ENCODE measurements at places on chromosomes 7 and 10. TPM values are rescaled to one million over a fixed set of nuclear protein-coding genes. Genes with fewer than 3 reads are reported as not detected.

GRCh38 chr10:60400366-60400765 is 10.7 kb upstream of the ANK3 start:
- no peak overlapping the region for H3K27ac ChIP-seq
- H3K36me3 ChIP-seq = no peaks in the 10 kb centered on the region
- no peaks in the 10 kb centered on the region for H3K4me1 ChIP-seq
- no peak overlapping the region for H3K4me3 ChIP-seq

GRCh38 chr10:99292159-99292558 is 37.0 kb upstream of the CNNM1 start:
- H3K27ac ChIP-seq = no peak overlapping the region
- H3K4me3 ChIP-seq = no peak overlapping the region
- no peaks in the 10 kb centered on the region for H3K27me3 ChIP-seq
- no peaks in the 10 kb centered on the region for H3K36me3 ChIP-seq
- DNase-seq = no peak
- no peaks in the 10 kb centered on the region for H3K4me1 ChIP-seq

DNA sequence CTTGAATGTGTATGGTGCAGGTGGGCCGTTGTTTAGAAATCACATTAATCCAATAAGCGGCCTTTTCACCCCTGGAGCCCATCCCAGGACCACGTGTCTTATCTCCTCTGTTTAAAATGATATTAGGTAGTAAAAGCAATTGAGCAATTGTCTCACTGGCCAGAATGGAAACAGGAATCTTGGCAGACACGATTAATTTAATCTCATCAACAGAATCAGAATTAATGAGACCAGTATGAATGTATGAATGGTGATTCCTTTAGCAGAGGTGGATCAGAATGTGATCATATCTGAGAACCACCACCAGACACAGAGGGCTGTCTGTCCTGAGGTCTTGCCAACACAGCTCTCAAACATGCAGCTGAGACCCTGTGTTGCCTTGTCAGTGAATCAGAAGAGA is 1591.4 kb downstream of the REEP3 start:
- H3K36me3 ChIP-seq = no peaks in the 10 kb centered on the region
- no peak overlapping the region for H3K4me3 ChIP-seq
- no peak overlapping the region for H3K27ac ChIP-seq
- DNase-seq = no peak

DNA sequence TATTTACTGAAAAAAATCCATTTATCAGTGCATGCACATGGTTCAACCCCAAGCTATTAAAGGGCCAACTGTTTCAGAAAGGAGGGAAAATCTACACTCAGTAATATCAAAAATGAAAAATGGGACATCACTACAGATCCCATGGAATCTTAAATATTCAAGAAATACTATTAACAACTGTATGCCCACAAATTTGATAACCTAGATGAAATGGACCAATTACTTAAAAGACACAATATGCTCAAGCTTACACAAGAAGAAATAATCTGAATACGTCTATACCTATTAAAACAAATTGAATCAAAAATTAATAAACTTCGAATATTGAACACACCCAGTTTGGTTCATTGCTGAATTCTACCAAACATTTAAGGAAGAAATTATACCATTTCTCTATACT is 87.9 kb downstream of the KMT2C start:
- H3K4me3 ChIP-seq = no peak overlapping the region
- H3K27ac ChIP-seq = no peak overlapping the region
- H3K36me3 ChIP-seq = no peaks in the 10 kb centered on the region

DNA sequence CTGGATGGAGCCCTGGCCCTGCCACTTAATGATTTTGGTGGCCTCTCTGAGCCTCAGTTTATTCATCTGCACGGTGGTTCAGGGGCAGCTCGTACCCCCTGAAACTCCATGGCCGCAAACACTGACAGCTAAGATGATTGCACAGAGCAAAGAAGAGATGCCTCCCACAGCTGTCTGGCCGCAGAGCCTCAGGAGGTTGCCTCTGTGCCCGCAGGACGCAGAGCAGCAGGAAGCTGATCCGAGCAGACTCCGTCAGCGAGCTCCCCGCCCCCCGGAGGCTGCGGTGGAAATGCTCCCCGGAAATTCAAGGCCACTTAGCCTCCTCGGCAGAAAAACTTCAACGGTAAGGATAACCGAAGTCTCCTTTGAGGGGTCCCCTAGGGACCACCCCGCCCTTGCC is 30.2 kb upstream of the C10orf53 start:
- no peak overlapping the region for H3K27ac ChIP-seq
- DNase-seq = no peak
- no peaks in the 10 kb centered on the region for H3K4me1 ChIP-seq
- H3K36me3 ChIP-seq = no peaks in the 10 kb centered on the region

- H3K4me3 ChIP-seq = no peak overlapping the region
- no peak for DNase-seq
- H3K27ac ChIP-seq = no peak overlapping the region
These were observed 167.3 kb upstream of the DKK1 start for GRCh38 chr10:52146766-52147165.

DNA sequence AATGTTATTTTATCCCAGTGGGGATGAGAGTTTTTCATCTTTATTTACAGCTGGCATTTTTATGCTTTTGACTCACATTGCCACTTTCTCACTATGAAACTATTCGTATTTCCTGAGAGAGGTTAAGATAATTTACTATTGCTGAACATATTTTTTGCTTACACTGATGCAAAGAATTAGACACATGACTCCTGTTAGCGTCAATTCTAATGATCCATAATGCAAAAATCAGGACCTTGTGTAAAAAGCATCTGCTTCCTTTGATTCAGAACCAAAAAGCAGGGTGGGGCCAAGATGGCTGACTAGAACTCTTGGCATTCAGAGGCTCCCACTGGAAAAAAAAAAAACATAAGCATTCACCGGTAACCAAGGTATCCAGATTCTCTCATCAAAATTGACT is 464.8 kb downstream of the SEMA3D start:
- no peaks in the 10 kb centered on the region for H3K27me3 ChIP-seq
- H3K36me3 ChIP-seq = no peaks in the 10 kb centered on the region
- H3K27ac ChIP-seq = no peak overlapping the region

DNA sequence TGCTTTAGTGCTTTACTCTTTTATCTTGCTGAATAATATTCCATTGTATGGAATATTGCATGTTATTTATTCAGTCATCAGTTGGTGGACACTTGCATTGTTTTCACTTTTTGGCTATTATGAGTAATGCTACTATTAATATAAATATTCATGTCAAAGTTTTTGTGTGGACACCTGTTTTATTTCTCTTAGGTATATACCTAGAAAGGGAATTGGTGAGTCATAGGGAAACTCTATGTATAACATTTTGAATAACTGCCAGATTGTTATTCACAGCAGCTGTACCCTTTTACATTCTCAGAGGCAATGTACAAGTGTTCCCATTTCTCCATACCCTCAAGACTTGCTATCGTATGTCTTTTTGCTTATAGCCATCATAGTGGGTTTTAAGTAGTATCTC is 268.7 kb downstream of the SEMA3A start:
- no peaks in the 10 kb centered on the region for H3K27me3 ChIP-seq
- H3K4me3 ChIP-seq = no peak overlapping the region
- no peaks in the 10 kb centered on the region for H3K36me3 ChIP-seq
- no peaks in the 10 kb centered on the region for H3K4me1 ChIP-seq

GRCh38 chr10:5480162-5480941 is 19.0 kb downstream of the CALML5 start:
- no peaks in the 10 kb centered on the region for H3K4me1 ChIP-seq
- H3K27ac ChIP-seq = no peak overlapping the region
- H3K27me3 ChIP-seq = no peaks in the 10 kb centered on the region
- no peaks in the 10 kb centered on the region for H3K36me3 ChIP-seq
- DNase-seq = no peak

DNA sequence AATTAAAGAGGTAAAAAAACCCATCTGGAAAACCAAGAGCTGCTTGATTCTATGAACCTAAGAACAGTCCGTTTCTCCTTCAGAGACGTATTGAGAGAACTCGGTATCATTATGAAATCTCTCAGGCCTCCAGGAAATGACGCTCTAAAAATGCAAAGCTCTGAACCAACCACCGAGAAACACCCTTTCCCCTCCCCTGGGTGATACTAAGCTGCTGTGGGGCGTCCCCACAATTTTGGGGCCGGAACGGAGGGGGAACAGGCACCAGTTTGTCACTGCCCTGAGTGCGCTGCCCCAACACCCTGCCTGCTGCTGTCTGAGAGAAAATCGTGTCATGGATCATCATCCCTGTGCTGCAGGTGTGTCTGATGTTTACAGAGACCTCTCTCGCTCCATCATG is 509.5 kb downstream of the DNAJB6 start:
- no peaks in the 10 kb centered on the region for H3K27me3 ChIP-seq
- no peaks in the 10 kb centered on the region for H3K36me3 ChIP-seq
- H3K4me1 ChIP-seq = no peaks in the 10 kb centered on the region

DNA sequence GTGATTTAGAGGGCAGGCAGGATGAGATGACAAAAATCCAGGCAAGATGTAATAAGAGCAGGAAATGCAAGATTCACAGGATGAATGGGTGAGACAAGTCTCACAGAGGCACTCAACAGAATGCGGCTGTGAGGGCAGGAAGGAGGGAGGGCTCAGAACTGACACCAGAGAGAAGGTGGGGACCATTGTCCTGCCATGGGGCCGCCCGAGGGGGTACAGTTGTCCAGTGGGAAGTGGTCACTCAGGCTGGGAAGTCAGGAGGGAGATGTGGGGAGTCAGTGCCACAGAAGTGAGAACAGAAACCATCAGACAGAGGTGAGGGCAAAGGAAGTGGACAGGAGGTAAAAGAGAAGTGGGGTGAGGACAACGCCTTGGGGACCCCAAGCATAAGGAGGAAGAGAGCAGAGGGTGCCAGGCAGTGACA is 8.9 kb downstream of the HIP1 start:
- H3K36me3 ChIP-seq = no peaks in the 10 kb centered on the region
- no peaks in the 10 kb centered on the region for H3K27me3 ChIP-seq
- DNase-seq = no peak
- H3K4me3 ChIP-seq = no peak overlapping the region
- H3K4me1 ChIP-seq = peaks cover 3% of the 10 kb centered on the region

- no peak overlapping the region for H3K27ac ChIP-seq
- no peaks in the 10 kb centered on the region for H3K4me1 ChIP-seq
- H3K27me3 ChIP-seq = no peaks in the 10 kb centered on the region
- no peak overlapping the region for H3K4me3 ChIP-seq
These were observed 79.9 kb downstream of the ADAM22 start for GRCh38 chr7:88013981-88014380.

- DNase-seq = no peak
- no peaks in the 10 kb centered on the region for H3K36me3 ChIP-seq
These were observed 36.5 kb downstream of the KMT2C start for GRCh38 chr7:152399344-152399743.

DNA sequence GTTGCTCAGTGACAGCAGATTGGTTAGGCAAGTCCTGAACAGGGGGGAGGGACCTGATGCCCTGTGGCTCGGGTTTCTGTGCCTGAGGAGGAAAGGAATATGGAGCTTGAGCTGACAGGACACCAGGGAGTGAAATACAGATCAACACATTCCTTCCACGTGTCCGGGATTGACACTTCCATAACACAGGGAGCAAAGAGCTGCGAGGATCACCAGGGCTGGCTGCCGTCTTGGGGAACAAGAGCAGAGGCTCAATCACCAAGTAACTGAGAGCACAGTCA is 36.7 kb upstream of the EFCAB10 start:
- DNase-seq = no peak
- H3K27ac ChIP-seq = no peak overlapping the region
- no peaks in the 10 kb centered on the region for H3K4me1 ChIP-seq
- H3K4me3 ChIP-seq = no peak overlapping the region
- H3K27me3 ChIP-seq = no peaks in the 10 kb centered on the region

GRCh38 chr7:11427686-11428273 is 404.2 kb downstream of the THSD7A start:
- no peaks in the 10 kb centered on the region for H3K27me3 ChIP-seq
- no peak overlapping the region for H3K4me3 ChIP-seq
- no peaks in the 10 kb centered on the region for H3K36me3 ChIP-seq
- H3K27ac ChIP-seq = no peak overlapping the region
- DNase-seq = no peak

DNA sequence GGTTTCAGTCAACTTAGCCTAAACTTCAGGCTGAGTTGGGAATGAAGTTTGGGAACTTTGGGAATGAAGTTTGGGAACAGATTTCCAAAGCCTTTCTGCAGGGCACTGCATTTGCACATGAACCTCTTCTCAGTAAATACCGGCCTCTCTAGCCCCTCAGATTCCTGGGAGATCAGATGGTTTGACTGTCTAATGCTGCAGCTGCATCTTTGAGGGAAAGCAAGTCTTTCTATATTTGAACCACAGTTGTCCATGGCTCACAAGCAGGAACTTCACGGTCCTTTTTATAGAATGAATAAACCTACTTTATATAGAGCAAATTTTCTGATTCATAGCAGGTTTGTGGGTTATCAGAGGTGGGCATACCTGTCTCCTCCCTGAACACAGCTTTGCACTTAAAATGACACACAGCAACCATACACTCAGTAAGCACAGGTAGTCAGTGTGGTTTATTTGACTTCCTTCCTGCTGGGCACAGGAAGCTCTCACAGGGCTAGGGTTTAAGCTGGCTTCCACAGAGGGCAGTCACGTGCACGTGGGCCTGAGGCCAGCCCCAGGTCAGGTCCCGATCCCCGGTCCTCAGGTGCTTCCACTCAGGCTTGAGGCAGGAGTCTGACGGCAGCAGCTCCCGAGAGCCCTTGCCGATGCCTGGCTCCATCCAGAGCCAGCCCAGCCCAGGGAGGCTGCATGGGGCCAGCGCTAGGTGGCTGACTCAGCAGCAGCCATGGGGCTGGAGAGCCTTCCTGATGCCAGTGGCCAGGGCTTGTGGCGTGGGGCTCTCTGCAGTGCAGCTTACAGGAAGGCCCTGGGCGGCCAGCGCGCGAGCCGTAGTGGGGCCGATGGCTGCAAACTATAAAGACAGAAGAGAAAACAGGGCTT is 12.8 kb upstream of the MMP21 start:
- no peak overlapping the region for H3K4me3 ChIP-seq
- H3K36me3 ChIP-seq = peaks cover 25% of the 10 kb centered on the region
- H3K27me3 ChIP-seq = no peaks in the 10 kb centered on the region
- no peaks in the 10 kb centered on the region for H3K4me1 ChIP-seq
- no peak for DNase-seq
- no peak overlapping the region for H3K27ac ChIP-seq

GRCh38 chr7:35760143-35760745 is 40.6 kb upstream of the SEPTIN7 start:
- no peaks in the 10 kb centered on the region for H3K4me1 ChIP-seq
- DNase-seq = no peak
- H3K27ac ChIP-seq = no peak overlapping the region
- H3K27me3 ChIP-seq = no peaks in the 10 kb centered on the region

GRCh38 chr10:12636571-12636970 is 287.2 kb downstream of the CAMK1D start:
- H3K4me1 ChIP-seq = no peaks in the 10 kb centered on the region
- H3K27me3 ChIP-seq = no peaks in the 10 kb centered on the region
- DNase-seq = no peak
- H3K4me3 ChIP-seq = no peak overlapping the region
- H3K36me3 ChIP-seq = no peaks in the 10 kb centered on the region
- no peak overlapping the region for H3K27ac ChIP-seq

The THSD7A gene
- 6.2 TPM for total RNA-seq

The HTR5A gene
- not detected for total RNA-seq

The C10orf143 gene
- 5.7 TPM for total RNA-seq

The GALNT17 gene
- total RNA-seq = 10.3 TPM

The WDR86 gene
- total RNA-seq = 1.5 TPM

Data from adrenal gland (tissue), 19 donors.